Endodermal cell (in vitro differentiated cells): ENCODE measurements at places on chromosomes 11 and 22. TPM values are rescaled to one million over a fixed set of nuclear protein-coding genes. Genes with fewer than 3 reads are reported as not detected.

Gene OR51B2
- total RNA-seq = not detected in 2 replicates

Gene VPS51
- total RNA-seq = 94.2 to 108 TPM (median 107 TPM) in 3 replicates

Gene MICAL3
- 41.6 and 48.1 TPM in 2 replicates for total RNA-seq

Gene IGSF9B
- total RNA-seq = 22.7 and 23.0 TPM in 2 replicates

DNA sequence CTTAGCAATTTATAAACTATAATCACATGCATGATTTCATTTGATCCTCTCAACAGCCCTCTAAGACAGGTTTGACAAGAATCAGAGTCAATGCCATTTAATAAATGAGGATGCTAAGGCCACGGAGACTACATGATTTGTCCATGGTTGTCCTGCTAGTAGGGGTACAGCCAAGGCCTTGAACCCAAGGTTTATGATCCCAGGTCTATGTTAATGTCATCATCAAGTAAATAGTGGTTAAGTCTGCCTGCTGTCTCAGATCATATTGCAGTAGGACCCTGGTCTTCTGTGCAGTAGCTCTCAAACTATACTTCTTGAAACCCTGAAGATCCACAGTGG, 17.7 kb upstream of the SYTL2 start:
- no peak for DNase-seq

DNA sequence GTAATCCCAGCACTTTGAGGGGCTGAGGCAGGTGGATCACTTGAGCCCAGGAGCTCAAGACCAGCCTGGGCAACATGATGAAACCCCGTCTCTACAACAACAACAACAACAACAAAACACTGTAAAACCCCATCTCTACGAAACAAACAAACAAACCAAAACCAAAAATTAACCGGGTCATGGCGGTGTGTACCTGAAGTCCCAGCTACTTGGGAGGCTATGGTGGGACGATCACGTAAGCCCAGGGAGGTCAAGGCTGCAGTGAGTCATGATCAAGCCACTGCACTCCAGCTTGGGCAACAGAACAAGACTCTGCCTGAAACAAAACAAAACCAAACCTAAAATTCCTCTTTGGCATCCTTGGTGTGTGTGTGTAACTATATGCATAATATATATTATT, 7.0 kb upstream of the POLA2 start:
- no peak for DNase-seq

GRCh38 chr11:12134236-12134585, 23.8 kb downstream of the MICAL2 start:
- DNase-seq = no peak

DNA sequence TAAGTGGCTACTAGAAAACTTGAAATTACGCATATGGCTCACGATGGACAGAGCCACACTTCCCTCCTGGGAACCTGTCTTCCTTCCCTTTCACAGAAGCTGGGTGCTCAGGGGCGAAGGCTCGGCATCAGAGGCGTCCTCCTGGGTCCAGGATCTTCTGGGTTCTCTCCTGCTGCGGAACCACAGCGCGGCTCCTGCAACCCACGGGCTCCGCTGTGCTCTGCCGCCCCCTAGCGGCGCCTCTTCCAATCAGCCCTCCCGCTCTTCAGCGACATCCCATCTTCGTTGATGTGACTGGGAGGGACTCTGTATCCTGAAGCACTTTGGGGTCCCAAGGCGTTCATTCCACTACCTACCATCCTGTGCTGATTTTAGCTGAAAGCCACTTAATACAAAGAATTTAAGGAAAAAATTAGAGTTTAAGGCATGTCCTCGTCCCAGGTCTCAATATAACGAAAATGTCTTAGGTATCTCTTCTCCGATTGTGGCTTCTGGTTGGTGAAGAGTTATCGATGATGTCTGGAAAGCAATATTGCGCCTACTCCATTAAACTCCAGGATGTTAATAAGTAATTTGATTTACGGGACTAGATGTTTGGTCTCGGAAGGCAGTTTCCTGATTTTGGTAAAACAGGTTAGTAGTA, 14.8 kb upstream of the RPS3 start:
- peak; percentile 95 for DNase-seq

DNA sequence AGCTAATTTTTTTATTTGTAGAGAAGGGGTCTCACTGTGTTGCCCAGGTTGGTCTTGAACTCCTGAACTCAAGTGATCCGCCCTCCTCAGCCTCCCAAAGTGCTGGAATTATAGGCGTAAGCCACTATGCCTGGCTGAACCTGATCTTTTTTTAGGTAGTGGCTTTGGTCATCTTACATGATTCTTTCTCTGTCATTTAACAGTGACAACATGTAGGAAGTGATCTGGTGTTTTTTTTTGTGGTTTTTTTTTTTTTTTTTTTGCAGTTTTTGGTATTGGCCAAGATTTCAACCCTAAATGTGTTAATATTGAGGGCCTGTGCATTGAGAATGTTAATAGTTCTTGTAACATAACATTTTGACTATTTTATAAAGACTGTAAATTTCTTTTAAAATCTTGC, 8.0 kb upstream of the FERMT3 start:
- no peak for DNase-seq

DNA sequence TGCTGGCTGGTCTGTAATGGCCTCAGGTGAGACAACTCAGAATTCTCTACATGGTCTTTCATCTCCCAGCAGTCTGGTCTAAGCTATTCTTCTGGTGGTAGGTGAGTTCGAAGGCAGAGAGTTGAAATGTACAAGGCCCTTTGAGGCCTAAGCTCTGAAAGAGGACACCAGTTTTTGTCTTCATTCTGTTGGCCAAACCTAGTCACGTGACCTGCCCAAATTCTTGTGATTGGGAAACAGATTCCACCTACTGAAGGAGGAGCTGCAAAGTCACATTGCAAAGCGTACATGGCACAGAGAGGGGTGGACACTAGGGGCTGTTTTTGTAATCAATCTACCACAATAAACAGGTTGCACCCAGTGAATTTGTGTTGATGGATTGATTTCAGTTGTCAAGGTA, 193.5 kb downstream of the NAV2 start:
- DNase-seq = no peak

DNA sequence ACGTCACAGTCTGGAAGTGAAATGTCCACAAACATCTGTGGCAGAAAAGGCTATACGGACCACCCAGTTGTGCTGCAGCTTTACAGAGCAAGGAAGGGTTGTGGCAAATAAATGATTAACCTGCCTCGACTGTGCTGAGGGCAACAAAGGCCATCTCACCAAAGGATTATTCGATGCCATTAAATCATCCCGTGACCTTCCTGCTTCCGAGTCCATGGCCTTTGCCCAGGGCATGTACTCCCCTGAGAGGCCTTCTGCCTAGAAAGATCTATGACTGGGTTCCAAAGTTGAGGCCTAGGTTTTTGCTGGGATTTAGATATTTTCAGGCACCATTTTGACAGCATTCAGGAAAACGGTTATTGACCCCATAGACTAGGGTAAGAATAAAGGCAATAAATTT, 9.2 kb downstream of the CDPF1 start:
- no peak for DNase-seq

DNA sequence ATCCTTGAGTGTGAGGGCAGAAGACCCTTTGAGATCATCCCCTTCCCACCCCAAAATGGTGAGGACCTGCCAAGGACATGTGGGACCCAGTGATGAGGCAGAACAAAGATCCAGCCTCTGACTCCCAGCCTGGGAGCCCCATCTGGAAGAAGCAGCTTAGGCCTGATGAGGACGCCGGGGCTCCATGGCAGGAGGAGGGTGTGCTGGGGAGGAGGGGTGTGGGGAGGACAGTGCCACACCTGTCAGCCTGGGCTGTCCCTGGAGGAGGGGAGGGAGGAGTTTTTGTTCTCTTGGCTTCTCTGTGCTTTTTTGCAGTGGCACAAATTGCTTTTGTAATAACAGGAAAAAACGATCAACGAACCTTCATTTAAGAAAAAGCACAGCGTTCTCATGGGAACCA, 44.4 kb upstream of the DAGLA start:
- no peak for DNase-seq

- DNase-seq = no peak
Observed at GRCh38 chr11:27228232-27228905, 134.6 kb downstream of the CCDC34 start.

DNA sequence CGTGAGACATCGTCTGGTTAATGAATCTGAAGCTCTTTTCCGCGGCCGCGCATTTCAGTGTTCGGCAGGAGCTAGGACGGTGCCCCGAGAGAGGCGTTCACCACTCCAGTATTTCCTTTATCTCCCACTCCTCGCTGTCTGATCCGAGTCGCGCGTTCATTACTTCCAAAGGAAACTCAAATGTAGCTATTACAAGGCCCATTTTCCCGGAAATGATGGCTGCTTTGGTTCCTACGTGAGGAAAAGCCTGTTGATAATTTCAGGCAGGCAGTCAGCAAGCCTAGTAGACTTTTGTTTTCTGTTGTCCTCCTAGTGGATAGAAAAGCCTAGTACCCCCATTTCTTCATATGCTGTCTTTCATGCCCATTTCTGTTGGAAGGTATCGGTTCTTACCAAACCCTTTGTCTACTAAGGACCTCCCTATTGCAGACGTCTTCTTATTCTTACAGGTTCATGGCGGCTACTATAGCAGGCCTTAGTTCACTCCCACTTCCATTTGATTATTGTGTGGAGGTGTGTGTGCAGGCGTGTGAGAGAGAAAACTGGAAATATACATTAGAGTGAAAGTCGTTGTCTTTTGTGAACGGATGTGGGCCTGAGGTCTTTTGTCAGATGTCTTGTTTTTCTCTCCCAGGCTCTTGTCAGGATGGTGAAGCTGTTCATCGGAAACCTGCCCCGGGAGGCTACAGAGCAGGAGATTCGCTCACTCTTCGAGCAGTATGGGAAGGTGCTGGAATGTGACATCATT, 737 bp downstream of the RBM4 start:
- no peak for DNase-seq
